ENCODE measurements at places on chromosomes 4 and X.

DNA sequence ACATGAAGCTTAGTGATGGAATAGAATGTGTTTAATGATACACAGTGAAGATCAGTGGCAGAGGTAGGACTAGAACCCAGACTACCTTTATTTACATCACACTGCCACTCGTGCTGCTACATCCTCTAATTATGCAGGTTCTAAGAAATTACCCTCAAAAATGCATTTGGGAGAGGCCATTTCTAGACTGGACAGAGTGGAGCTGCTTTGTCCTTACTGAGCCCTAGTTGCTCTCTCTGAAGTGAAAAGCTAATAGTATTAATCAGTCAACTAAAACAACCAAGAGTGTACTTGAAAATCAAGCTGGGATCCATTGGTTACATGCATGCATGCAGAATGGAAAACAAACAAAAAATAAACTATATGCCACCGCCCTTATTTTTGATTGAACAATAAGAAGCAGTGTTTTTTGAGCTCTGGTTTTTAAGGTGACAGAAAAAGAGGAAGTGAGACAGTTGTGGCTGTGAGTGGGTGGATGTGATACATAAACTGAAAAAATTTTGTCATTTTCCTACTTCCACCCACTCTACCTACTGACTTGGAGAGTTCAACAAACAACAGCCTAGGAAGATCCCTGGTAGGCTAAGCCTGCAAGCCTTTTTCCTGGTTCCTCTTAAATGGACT lies 6.8 kb upstream of the VSIG4 start:
- peak; percentile 11 for DNase-seq

- no peak for DNase-seq
Measured at GRCh38 chr4:101833480-101833879, 43.0 kb downstream of the BANK1 start.

- DNase-seq = no peak
Measured at GRCh38 chr4:58166490-58166889, 1056.3 kb upstream of the IGFBP7 start.

- DNase-seq = no peak
Measured at GRCh38 chr4:153531976-153532626, 65.9 kb downstream of the TMEM131L start.

Data from CD4-positive, alpha-beta T cell treated with Interleukin-17A for 4 hours (primary cell).